ENCODE measurements at places on chromosomes 6 and 20.
A peak's percentile ranks its signal among the peaks of the same experiment; 100 is the strongest.

DNA sequence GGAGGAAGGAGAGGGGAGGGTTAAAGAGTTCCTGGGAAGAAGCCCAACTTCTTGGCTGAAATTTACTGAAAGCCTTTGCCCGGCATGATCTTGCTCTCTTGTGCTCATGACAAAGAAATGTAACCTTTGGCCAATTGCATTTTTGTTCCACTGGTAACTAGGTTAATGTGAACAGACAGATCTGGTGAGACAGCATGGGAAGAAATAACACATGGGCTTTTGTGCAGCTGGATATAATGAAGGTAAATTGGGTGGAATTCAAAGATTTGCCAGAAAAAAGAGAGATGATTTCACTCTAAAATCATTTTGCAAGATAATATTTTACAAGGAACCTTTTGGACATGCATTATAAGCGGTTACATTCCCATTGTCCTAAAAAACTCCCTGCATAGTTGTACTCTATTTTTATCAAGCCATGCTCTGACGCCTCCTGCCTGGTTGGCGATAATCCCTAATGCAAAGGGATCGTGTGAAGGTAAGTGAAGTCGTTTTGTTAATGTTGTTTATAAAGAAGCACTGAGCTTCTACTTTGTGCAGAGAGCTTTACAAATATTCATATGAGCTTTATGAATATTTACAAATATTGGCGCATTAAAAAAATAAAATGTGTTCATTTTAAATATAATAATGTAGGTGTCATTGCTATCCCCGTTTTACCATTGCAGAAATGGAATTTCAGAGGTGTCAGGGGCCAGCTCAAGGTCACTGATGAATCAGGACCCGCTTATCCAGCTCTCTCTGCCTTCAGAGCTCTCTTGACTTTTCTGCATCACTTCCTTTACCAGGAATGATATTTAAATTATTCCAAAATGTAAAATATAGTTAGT is 161.3 kb upstream of the AGPAT4 start:
- DNase-seq = no peak

- no peak for DNase-seq
These were observed 70.9 kb downstream of the QKI start for GRCh38 chr6:163485388-163485851.

- DNase-seq = no peak
These were observed 46.8 kb downstream of the SNX5 start for GRCh38 chr20:17921774-17922173.

DNA sequence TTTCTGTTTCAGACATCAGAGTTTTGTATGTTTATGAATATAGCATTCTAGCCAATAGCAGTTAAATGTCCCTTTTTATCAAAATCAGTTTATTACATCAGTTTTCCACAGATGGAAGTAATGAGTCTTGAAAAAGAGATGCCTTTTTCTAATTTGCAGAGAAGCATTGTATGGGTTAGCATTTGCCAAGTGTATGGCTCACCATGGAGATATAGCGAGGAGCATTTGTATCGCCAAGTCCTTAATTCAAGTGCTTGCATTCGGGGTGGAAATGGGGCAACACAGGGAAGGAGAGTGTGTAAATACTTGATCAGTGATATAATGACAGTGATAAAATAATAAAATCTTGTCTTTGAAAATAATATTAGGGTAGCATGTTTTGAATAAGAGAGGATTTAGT is 42.9 kb downstream of the TXLNB start:
- DNase-seq = no peak

- no peak for DNase-seq
These were observed 507 bp upstream of the RIPPLY2 start for GRCh38 chr6:83852528-83853177.

DNA sequence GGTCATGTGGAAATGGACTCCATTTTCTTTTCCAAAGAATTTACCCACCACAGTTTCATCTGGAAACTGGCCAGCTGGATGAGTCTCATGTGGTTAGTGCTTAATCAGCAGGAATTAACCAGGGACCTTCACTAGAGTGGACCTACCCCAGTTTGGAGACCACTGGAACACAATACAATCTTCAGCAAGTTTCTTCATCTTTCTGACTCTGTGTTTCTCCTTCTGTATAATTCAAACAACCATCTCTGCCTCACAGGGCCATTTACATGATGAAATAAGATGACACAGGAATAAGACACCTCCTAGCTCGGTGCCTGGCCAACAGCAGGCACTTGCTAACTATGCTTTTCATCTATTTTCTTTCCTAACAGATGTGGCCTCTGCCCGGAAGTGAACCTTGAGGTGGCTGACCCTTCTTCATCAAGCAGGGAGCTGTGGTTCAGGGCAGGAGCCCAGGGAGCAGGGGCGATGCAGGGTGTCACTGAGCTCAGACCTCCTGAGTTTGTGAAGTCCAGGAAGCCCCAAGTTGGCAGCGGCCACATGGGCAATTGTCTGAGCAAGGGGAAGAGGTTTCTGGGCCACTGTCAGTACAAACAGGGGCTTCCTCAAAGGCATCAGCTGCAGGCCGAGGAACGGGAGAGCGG is 98.8 kb downstream of the SOD2 start:
- no peak for DNase-seq

- DNase-seq = no peak
These were observed 11.8 kb upstream of the CAP2 start for GRCh38 chr6:17381424-17382147.

DNA sequence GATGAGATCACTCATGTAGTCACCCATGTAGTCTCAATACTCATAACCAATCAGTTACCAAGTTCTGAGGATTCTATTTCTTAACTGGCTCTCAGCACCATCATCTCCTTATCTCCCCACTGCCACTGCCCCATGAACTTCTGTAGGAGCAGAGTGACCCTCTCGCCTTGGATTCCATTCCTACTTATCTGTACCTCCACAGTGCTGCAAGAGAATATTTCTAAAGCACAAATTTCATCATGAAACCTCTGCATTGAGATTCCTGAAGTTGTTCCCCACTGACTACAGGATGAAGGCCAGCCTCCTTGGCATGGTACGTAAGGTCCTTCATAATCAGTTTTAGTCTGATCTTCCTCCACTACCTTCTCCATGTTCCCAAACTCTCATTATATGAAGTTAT is 34.8 kb downstream of the BACH2 start:
- DNase-seq = no peak

GRCh38 chr6:53892707-53893106 is 97.9 kb downstream of the LRRC1 start:
- DNase-seq = no peak

- no peak for DNase-seq
These were observed 157.0 kb upstream of the CITED2 start for GRCh38 chr6:139531148-139532115.

- DNase-seq = no peak
These were observed 73.7 kb upstream of the CITED2 start for GRCh38 chr6:139448051-139448649.

DNA sequence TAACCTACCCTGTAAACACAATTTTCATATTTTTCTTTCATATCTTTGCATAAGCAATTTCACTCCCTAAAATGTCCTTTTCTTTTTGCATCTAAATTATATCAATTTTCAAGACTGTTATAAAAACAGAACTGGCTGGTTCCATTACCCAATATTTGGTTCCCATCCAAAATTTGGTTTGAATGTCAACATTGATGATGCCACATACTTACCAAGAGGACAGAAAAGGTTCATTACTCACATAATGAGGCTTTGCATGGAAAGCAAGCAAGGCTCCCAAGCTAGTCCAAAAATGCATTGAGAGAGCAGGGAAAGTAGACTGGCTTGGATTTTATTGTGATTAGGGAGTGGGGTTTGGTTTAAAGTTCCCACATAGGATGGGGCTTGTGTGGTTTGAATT is 144.4 kb upstream of the AKIRIN2 start:
- no peak for DNase-seq

- no peak for DNase-seq
These were observed 32.6 kb downstream of the DTNBP1 start for GRCh38 chr6:15630202-15630601.

DNA sequence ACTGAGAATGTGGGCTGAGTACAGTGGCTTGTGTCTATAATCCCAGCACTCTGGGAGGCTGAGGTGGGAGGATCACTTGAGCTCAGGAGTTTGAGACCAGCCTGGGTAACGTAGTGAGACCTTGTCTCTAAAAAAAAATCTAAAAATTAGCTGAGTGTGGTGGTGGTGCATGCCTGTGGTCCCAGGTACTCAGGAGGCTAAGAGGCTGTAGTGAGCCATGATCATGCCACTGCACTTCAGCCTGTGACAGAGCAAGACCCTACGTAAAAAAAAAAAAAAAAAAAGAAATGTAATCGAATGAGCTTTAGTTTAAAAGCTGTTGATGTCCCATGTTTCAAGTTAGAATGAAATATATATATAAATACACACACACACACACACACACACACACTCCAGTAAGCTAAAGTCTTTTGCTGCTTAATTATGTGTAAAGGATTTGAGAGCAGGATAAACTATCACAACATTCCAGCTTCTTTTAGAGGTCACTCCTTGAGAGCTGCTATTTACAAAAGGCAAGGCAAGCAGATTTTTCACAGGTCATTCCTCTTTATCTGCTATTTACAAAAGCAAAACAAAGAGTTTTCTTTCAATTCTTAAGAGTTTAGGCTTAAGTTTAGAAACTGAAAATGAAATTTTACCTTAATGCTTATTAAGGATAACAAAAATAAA is 4.7 kb upstream of the MICAL1 start:
- DNase-seq = no peak

- DNase-seq = no peak
These were observed 95.5 kb upstream of the TRAF3IP2 start for GRCh38 chr6:111701146-111701545.

- DNase-seq = no peak
These were observed 187.7 kb downstream of the SOD2 start for GRCh38 chr6:159505140-159505922.

- no peak for DNase-seq
These were observed 614.2 kb downstream of the TENT5A start for GRCh38 chr6:81138236-81138635.

- DNase-seq = no peak
These were observed 147.5 kb upstream of the PLN start for GRCh38 chr6:118400582-118400981.

DNA sequence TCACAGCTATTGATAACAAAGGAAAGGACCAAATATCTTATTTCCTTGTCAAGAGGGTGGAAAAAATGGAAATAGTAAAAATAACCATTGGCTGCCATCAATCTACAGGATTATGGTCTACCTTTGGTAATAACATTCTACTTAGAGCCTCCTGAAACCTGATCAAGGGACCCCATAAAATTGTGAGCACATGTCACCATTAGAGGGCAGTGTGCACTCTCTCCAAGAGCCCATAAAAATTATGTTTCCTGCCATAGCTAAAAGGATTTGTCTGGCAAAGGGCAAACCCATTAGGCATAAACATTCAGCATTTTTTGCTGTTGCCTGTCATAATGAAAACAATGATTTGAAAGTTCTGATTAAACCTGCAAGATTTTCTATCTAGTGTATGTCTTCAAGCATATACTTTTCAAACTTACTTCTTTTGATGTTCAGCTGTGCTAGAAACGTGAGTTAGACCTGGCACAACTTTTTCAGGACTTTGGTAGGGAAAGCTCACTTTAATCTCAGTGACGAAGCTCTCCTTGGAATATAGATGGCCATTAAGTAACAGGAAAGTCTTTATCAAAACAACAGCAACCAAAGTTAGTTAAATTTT is 120.7 kb upstream of the ZFP64 start:
- peak; percentile 44 for DNase-seq

- DNase-seq = no peak
These were observed 41.5 kb downstream of the SLC2A12 start for GRCh38 chr6:134010974-134011373.

DNA sequence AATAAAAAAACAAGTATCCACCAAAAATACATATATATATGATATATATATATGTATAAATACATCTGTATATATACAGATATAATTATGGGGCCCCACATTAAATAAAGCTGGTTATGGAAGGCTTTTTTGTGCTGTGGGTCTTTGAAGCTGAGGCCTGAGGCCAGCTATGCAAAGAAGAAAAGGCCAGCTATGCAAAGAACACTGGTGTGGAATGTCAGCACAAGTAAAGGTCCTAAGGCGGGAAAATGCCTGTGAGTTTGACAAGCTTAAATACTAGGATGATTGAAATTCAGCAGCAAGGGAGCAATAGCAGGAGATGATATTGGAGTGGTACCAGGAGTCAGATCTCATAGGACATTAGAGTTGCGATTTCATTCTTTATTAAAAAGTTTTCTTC is 25.2 kb downstream of the ADGRF1 start:
- DNase-seq = no peak

- no peak for DNase-seq
These were observed 46.0 kb upstream of the IL17A start for GRCh38 chr6:52139985-52140680.

GRCh38 chr6:130632277-130632676 is 194.9 kb upstream of the SMLR1 start:
- no peak for DNase-seq

GRCh38 chr6:11785415-11785773 is 6.8 kb upstream of the ADTRP start:
- no peak for DNase-seq

DNA sequence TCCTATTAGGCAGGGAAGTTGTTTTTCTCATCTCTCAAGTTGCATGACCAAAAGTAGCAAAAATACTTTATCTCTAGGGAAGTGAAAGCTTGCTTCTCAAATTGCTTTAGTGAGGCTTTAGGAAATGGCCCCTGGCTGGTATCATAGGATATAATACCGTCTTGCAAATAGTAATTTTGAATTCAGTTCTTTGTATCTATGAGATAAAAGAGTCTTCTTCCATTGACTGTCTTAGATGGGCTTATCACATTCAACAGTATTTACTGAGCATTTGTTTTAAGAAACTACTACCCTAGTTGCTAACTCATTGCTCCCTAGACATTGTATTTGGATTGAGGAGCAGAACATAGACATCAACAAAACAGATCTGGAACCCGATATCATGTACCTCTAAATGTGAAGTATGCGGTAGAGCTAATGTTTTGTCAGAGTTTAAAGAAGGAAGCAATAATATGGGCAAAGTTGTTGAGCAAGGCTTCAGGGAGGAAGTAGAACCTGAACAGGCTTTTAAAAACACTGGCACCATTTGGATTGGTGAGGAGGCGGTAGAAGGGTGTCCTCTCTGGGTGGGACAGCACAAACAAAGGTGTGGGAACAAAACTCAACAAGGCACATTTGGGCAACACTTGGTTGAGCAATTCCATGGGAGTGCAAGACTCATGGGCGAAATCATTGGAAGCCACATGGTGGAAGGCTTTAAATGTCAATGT is 101.5 kb downstream of the SGK1 start:
- no peak for DNase-seq
